Stimulated activated naive B cell treated with anti-CD40 and anti-IgM and Interleukin-4, amounts not matched to agents 10 μg/mL and 1 μg/mL and 100 μg/mL, for 72 hours (primary cell): ENCODE measurements at places on chromosomes 3 and 15.

DNA sequence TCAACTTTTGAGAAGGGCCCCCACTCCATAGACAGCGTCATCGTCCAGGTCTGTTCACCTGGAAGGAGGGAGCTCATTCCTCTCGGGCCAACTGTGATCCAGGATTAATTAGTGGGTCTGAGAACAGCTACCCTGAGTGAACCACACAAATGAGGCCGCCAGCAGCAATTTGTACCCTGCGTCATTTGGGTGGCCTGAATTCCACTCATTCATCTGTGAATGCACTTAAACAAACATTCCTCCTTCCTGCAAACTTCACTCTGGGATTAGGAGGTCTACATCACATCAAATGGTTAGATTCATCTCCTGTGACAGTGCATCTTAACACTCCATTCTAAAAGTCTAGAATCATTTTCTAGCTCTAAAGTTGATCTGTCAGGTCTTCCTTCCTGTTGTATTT, 201.8 kb downstream of the GABRG3 start:
- no peak for DNase-seq

GRCh38 chr3:132900481-132900880, 137.7 kb upstream of the TMEM108 start:
- no peak for DNase-seq

DNA sequence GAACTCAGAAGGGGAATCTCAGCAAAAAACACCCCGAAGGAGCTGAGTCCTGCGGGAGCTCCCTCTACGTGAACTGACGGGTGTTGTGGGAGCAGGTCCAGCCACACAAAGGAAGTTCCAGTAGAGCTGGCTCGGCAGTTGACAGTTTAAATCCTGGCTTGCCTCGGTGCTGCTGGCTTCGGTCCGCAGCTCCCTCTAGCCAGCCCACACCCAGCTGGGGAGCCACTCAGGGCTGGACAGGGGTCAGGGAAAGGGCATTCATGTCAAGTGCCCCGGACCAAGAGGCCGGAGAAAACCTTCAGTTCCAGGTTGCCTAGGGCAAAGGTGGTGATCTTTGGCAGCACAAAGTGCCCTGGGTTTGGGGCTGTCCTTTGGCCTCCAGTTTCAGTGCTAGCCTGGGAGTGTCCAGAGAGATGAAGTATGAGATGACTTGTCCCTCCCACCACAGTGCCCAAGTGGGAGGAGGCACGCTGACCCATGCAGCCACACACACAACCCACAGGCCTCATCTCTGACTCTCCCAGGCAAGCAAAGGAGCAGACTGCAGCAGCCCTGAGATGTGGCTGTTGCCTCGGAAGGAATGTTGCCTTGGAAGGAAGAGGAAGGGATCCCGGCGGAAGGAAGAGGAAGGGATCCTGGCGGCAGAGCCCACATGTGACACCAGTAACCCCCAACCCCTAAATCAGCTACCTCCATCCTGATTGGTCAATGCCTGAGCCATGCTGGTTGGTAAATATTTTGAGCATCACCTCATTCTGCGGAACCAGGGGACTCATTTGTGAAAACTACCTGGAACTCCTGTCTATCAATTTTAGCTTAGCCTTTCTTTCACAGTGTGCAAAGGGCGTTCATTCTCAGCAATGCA, 13.9 kb upstream of the ANPEP start:
- no peak for DNase-seq

DNA sequence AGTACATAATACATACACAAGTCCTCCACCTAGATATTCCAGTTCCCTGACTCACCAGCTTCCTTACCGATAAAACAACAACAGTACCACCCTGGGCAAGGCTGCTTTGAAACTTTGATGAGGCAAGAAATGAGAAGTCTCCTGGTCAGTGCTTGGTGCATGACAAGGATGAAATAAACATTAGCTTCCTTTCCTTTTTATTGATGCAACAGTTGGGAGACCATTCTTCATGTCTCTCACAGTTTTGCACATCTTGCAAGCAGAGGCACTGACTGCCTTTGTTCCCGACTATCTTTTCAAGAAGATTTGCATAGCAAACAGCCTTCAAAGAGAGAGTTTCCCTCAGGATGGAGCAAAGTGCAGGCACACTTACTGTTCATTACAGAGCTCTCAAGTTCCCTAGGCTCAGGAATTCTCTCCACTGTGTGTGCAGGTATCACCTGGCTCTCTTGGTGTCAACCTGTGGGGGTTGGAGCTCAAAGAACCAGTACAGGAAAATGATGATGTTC, 65.2 kb downstream of the MYLK start:
- DNase-seq: no peak

GRCh38 chr3:153158189-153158588, 3.8 kb upstream of the RAP2B start:
- no peak for DNase-seq

GRCh38 chr3:172536505-172536904, 13.3 kb upstream of the TNFSF10 start:
- no peak for DNase-seq

DNA sequence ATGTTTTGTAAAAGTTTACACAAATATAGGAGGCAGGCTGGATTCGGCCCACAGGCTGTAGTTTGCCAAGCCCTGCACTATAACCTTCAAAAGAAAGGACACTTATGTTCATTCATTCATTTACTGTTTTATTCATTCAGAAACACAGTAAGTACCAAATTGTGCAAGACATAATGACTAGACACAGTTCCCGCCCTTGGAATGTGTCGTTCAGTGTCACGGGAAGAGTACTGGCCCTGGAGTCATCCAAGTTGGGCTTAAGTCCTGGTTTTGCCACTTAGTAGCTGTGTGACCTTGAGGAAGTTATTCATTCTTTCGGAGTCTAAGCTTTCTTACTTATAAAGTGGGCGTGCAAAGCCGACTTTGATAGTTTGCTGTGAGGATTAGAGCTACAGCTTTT, 22.0 kb downstream of the COLQ start:
- no peak for DNase-seq

DNA sequence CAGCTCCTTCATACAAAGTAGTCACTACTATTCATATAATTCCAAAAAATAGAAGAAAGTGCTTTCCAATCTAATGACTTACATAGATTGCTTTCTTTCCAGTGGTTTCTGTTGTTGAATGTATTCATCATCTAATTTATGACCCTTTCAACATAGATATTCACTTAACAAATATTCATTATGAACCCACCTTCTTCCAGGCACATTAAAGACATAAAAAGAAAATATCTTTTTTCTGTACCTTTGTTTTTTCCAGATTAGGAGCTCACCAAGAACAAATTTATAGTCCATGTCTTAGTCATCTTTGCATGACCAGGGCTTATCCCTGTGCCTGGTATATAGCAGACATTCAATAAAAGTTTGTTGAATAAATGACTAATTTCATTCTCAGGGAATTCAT, 32.4 kb upstream of the PDZRN3 start:
- DNase-seq: no peak

DNA sequence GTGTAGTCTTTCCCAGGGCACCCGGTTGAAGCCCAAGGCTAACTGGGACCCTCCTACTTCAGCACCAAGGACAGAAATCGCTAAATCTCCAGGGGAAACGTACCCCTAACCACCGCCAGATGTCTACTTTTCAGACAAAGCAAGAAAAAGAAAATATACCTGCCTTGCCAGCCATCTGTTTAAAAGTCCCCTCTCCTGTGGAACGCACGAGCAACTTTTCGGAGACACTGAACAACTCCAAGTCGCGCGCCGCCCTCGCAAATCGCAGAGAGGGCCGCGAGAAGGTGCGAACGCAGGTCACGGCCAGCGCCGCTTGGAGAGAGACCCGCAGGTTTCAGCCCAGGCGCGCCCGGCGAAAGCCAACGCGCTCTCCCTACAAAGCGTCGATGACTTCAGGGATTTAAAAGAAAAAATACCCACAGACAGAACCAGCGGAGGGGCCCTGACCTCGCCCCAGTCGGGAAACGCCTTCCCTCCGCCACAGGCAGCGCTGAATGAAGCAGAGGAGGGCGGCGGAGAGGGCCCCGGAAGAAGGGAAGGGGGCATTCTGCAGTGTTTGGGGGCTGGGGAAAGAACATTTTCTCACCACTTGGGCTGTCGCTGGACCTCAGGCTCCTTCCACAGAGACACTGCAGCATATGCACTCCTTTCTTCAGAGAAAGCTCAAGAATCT, 213.1 kb downstream of the FGF12 start:
- DNase-seq: no peak

DNA sequence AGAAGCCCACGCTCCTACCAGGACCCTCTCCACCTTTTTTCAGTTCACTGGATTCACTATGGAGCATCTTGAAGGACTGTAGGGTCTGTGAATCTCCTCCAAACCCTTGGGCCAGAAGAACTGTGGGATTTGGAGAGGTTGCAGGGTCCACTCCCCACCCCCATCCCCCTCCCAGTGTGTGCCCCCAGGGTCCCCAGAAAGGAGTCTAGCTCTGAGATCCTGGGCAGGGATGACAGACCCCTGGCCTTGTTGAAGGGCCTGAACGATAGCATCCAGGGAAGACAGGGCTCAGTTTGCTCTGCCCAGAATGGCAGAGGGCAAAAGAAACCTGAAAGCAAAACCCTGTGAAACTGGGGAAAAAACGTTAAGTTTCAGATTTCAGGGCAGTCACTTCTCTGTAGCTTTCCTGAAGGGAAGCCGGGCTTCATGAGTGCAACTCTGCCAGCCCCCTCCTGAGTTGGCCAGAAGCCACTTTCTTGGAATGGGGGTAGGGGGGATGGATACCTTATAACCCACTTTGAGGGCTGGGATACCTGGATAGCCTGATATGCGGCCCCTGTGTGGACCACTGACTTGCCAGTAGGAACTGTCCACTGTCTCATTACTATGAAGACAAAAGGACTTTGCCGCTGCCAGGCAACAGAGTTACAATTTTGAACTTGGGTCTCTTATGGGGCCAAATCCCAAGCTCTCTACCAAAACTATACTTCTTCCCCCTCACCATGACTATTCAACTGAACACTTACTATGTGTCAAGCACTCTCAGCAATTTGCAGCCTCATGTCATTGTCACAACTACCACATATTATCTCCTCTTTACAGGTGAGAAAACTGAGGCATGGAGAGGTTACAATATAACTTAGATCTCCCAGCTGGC, 1.6 kb upstream of the CISH start:
- no peak for DNase-seq

- DNase-seq: no peak
Measured at GRCh38 chr15:74194572-74195559, 7.7 kb downstream of the STRA6 start.

DNA sequence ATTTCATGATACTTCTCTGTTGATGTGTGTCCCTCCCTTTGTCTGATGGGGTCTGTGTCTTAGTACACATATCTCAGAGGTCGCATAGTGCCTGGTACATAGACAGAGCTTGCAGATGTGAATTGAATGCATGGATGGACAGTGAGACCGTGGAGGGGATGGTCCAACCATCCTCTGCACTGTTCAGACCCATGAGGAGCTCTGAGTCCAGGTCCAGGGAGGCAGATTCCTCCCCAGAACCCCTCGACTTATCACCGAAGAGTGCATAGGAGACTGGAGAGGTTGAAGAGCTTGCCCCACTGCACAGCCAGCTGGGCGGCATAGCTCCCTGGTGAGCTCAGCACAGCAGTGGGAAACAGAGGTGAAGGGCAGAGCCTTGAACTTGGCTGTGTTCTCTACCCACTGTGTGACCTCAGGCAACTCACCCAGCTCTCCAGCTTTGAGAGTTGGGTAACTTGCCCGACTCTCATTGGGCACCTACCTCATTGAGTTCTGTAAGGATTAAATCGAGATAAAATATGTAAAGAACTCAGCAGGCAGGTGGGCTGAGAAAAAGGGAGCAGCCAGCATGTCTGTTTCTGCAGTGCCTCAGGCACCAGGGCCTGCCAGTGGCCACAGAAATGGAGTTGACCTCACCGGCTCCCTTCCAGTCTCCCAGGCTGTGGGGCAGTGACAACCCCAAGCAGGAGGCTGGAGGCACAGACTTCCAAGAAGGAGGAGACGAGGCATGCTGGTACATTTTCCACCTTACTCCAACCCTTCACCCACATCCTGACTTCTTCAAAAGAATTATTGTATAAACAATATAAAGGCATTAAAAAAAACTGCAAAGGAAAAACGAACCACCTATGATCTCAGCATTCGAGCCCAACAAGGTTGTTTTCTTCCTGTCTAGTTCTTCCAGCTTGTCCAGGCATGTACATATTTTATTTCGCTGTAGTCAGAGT, 54.1 kb upstream of the TFRC start:
- DNase-seq: no peak

DNA sequence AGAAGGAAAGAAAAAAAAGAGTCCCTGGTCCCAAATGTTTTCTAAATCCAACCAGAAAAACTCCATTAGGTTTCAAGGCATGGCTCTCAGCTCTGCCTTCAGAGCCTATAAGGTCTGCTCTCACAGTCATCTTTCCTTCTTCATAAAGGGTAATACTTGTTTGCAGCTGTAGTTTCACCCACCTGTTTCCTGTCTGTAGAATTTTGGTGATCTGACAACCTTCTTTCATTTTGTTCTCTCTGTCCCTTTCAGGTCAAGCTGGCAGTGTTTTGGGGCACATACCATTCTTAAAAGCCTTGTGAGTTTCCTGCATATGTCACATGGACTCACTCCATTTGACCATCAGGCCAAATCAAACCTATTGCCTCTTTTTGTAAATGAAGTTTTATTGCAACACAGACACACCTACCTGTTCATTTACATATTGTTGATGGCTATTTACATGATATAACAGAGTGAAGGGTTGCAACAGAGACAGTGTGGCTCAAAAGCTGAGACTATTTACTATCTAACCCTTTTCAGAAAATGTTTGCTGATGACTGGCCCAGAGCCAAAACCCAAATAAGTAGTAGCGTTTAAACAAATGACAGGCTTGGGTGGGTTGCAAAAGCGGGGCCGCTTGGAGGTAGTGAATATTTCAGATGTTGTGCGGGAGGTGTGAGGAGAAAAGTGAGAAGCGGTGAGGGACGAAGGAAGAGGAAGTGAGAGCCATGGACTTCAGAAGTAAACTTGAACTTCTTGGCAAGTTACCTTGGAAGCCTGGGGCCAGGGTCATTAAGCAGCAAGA, 292.7 kb upstream of the PROK2 start:
- DNase-seq: no peak

DNA sequence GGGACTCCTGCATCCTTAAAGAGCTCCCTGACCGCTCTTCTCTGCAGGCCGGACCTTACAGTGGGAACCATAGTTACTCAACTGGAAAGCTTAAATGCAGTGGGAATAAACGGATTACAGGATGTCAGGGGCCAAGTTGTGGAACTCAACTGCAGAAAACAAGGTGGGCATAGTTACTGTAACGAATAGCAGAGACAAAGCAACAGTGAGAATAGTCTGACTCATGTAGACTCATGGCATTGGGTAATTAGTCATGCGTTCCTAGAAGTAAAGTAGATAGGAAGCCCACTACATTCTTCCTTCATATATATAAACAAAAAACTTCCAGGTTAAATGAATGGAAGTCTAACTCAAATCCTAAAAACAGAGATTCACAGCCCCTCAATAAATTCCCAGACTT, 95.5 kb upstream of the CHRNA7 start:
- no peak for DNase-seq

DNA sequence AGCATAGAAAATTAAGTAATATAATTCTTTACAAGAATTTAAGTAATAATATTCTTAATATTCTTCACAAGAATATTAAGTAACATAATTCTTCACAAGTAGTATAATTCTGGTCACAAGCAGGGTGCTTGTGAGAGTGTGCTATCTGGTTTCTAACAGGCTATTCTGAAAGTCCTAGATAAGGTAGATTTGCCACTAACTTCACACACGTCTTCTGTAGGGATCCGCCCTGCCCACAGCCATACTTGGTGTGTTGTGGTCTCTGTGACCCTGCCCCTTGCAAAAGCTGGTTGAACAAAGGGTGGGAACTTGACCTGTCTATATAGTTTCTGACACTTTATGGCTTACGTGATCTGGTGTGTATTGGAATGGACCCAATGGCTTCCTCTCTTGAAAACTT, 253.4 kb upstream of the MDFIC2 start:
- DNase-seq: no peak
